Calu3 (cell line): ENCODE measurements at places on chromosomes 1 and 21.
A peak's percentile ranks its signal among the peaks of the same experiment; 100 is the strongest.

- DNase-seq: no peak
Observed at GRCh38 chr21:29989634-29990234, 49.9 kb upstream of the GRIK1 start.

GRCh38 chr1:30896905-30897304, 11.7 kb downstream of the SDC3 start:
- no peak for DNase-seq

GRCh38 chr1:109283748-109284600, 1.0 kb upstream of the PSRC1 start:
- no peak for DNase-seq

DNA sequence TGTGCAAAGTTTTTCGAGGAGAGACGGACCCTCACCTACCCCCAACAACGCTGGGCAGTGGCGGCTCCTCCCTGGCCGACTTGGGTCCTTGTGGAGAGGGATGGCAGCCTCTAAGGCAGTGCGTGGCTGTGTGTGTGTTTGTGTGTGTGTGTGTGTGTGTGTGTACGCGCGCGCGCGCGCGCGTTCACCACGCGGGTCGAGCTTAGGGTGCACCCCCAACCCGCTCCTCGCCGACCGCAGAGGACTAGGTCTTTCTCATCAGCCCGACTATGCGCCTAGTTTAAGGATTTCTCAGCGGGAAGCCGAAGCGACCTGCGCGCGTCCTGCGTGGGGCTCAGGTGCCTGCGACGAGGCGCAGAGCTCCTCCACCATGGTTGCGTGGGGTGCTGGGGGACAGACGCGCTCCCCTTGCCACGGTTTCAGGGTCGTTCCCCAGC, 940 bp downstream of the SOX13 start:
- DNase-seq: no peak

DNA sequence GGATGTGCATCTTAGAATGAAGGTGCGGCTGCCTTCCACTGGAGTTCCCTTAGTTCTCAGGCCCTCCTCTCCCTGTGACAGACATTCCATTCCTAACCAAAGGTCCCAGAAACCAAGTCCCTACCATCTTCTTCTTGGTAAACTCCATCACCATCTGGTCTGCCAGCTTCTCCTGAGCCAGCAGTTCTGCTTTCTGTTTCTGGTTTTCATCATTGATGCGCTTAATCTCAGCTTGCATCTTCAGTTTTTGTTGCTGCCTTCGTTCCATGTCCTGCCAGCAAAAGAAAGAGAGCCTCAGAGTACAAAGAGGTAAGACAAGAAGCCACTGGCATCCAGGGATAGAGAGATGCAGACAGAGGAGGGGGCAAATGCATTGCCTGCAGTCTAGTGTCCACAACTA, 18.0 kb upstream of the VSIG8 start:
- DNase-seq: no peak

GRCh38 chr1:160167056-160167455, 15.7 kb downstream of the ATP1A4 start:
- DNase-seq: no peak

GRCh38 chr1:186819126-186819525, 9.6 kb upstream of the PLA2G4A start:
- no peak for DNase-seq

GRCh38 chr1:4177425-4178150, 277.5 kb upstream of the C1orf174 start:
- DNase-seq: no peak

GRCh38 chr1:101124405-101124804, 98.8 kb upstream of the DPH5 start:
- no peak for DNase-seq

DNA sequence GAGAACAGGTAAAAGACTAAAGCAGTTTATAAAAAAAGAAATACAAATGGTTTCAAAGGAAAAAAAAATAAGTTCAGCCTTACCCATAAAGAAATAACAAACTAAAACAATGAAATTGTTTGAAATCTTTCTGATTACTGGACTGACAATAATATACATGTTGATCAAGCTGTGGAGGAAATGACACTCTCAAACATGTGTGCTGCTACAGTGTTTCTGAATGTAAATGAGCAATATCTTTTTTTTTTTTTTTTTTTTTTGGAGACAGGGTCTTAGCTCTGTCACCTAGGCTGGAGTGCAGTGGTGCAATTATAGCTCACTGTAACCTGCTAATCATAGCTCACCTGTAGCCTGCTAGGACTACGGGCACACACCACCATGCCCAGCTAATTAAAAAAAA, 6.5 kb downstream of the EPS15 start:
- DNase-seq: no peak

DNA sequence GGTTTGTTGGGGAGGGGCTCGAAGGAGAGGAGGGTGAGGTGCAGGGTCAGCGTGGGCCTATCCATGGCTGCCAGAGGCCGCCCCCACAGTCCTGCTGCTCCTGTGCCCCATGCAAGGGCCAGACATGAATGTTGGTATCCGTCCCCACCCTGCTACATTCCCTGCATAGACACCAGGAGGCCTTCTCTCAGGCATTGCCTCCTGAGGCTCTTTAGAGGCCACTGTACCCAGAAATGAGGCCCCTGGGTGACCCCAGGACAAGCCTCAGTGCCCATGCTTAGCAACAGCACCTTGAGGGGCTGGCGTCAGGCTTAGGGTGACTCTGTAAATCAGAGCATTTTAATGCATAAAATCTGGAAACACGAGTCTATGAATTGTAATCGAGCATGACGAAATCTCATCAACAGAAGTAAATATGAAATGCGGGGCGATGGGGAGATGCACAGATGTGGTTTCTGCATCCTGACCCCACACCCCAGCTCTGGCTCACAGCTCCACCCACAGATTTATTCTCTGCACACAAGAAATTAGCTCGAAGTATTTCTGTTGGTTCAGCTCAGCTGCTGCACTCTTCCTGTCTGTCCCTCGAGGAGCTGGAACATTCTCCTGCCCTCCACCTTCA, 124.0 kb upstream of the CSF3R start:
- no peak for DNase-seq

DNA sequence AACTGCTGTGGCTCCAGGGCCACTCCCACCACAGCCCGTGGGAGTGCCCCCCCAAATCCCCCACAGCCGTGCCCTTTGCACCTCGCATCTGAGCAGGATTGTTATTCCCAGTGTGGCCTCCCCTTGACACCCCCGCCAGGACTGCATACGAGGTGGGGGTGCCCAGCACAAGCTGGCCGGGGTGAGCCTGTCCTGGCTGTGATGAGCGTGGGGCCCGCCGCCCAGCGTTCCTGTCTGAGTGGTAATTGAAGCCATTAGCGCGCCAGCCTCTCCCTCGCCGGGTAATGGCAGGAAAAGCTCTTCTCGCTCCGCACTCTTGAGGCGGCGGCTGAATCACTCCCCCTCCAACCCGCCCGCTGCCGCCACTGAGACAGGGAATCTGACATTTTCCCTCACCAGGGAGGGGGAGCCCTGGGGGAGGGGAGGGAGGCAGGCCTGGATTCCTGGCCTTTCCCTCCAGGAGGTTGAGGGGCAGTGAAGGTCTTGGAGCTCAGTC, 27.7 kb downstream of the PTPRF start:
- DNase-seq: no peak

- no peak for DNase-seq
Observed at GRCh38 chr1:60171801-60172200, 98.2 kb upstream of the C1orf87 start.

DNA sequence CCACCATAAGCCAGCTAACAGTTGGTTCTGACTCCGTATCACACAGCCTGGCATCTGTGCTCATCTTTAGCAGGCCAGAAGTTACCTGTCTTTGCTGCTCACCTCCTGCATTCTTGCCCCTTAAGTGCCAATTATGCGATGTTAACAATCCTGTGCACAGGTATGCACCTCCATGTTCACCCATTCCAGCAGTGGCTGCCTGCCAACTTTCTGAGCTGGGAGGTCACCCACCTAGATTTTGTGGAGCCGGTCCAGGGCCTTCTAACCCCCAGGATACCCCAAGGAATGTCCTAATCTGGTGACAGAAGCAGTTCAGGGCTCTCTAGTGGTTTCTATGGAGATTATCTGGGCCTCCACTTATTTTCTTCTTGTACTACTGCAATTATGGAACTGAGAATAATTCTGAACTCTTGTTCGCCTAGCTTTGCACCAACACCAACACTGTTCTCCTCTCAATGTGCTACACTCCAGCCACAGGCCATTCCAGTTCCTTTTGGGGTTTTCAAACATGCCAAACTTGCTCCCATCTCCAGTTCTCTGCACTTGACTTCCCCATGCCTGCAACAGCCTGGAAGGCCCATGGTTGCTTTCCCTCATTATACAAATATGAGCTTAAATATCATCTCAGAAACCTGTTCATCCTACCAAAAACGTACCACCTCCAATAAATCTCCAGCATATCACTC, 9.0 kb downstream of the BCAR3 start:
- peak; percentile 22 for DNase-seq

DNA sequence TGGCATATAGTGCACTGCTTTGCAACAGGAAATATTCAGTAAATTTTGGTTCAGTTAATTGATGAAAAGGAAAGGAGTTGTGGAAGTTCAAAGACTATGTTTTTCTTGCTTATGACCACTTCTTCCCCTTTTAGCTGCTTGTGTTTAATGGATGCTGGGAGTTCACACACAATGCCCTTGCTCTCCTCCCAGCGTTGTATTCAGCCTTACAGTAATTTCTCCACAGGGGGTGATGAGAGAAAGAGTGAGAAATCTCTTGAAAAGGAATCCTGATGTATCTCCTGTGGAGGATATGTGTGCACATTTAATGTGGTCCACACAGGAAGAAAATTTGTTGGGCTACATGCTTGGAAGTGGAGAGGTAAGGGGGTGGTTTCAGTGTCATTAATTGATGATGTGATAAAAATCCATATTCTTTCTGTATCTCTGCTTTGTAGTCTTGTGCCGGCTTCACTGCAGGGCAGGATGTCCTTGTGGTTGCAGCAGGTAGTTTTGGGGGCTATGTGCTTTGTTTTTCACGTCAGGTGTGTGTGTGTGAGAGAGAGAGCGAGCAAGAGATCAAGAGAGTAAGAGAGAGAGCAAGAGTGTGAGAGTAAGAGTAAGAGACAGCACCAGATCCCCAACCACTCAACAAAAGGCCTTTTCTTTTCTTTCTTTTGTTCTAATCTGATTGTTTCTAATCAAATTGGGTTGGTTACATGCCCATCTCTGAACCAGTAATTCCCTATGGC, 204.4 kb downstream of the RWDD3 start:
- no peak for DNase-seq

DNA sequence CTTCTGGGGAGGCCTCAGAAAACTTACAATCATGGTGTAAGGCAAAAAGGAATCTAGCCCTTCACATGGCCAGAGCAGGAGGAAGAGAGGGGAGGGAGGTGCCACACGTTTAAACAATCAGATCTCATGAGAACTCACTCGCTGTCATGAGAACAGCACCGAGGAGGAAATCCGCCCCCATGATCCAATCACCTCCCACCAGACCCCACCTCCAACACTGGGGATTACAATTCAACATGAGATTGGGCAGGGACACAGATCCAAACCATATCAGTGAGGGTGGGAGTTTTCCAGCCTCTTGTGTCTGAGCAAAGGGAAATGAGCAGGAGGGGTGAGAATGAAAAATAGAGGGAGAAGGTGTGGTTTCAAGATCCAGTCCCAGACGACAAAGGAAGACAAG, 482.1 kb upstream of the VAMP3 start:
- DNase-seq: no peak
